CD14-positive monocyte (primary cell): ENCODE measurements at places on chromosomes 4 and X.

GRCh38 chr4:155228713-155229112 lies 20.3 kb downstream of the NPY2R start:
- no peak for DNase-seq

- no peak for DNase-seq
Measured at GRCh38 chr4:147362938-147363337, 118.0 kb upstream of the EDNRA start.

DNA sequence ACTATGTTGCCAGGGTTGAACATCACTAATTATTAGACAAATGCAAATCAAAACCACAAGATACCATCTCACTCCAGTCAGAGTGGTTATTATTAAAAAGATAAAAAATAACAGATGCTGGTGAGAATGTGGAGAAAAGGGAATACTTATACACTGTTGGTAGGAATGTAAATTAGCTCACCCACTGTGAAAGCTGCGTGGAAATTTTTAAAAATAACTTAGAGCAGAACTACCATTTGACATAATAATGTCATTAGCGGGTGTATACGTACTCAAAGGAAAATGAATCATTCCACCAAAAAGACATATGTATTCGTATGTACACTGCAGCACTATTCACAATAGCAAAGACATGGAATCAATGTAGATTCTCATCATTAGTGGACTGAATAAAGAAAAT lies 48.6 kb upstream of the UGT2A1 start:
- no peak for DNase-seq

DNA sequence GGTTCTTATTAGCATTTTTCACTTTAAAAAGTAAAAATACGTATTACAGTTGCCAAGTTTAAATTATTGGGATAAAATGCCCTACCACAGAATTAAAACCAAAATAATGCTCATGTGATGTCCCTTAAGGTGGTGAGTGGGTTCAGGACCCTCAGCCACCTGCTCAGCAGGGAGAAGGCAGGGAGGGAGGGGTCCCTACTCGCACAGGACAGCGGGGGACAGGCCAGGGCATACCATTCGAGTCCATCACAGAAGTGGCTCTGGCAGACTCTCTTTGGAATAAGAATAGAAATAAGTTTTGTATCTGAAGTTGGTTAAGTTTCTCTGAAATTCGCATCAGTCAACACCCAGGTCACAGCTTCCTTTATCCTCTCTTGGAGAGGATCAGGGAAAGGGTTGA lies 37.7 kb downstream of the NOP14 start:
- no peak for DNase-seq

GRCh38 chrX:118682258-118683014 lies 45.0 kb upstream of the IL13RA1 start:
- no peak for DNase-seq

GRCh38 chr4:57355101-57355665 lies 245.0 kb upstream of the IGFBP7 start:
- DNase-seq = no peak

- no peak for DNase-seq
Measured at GRCh38 chrX:68650491-68650890, 3.0 kb downstream of the STARD8 start.

DNA sequence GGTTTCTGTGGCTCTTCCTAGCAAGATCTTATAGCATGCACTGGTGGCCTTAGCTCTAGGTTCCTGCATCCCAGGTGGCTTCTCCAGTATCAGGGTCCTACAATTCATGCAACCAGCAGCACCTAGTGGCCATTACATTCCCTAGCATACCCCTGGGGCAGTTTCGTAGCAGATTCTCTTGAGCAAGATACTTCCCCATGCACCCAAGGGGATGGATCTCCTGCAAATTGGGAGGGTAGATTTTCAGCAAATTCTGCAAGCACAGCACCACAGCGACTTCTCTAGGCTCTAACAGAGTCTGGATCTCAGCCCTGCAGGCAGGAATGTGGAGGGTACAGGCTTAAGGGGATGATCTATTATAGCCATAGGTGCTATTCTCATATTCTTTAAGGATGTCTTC lies 13.1 kb upstream of the SLC9B1 start:
- peak; percentile 11 for DNase-seq

GRCh38 chrX:50815120-50815519 lies 1.1 kb upstream of the SHROOM4 start:
- DNase-seq = no peak

GRCh38 chrX:132015875-132016274 lies 7.2 kb upstream of the STK26 start:
- DNase-seq = no peak

- DNase-seq = no peak
Measured at GRCh38 chr4:109157696-109158095, 144.8 kb downstream of the COL25A1 start.

DNA sequence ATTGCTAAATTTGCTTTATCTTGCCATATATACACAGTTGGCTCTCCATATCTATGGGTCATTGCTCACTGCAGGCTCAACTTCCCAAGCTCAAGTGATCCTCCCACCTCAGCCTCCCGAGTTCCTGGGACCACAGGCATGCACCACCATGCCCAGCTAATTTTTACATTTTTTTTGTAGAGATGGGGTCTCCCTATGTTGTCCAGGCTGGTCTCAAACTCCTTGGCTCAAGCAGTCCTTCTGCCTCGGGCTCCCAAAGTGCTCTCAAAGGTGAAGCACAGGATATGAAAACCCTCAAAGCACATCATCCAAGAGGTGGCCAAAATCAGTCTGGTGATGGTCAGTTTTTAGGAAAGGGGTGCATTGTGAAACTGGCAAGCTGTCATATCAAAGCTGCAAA lies 11.8 kb downstream of the CDS1 start:
- no peak for DNase-seq

- DNase-seq = no peak
Measured at GRCh38 chr4:95409750-95410149, 139.0 kb downstream of the UNC5C start.

GRCh38 chr4:115272185-115272584 lies 158.8 kb upstream of the NDST4 start:
- DNase-seq = no peak

- no peak for DNase-seq
Measured at GRCh38 chr4:83342476-83342875, 7.8 kb upstream of the HPSE start.

DNA sequence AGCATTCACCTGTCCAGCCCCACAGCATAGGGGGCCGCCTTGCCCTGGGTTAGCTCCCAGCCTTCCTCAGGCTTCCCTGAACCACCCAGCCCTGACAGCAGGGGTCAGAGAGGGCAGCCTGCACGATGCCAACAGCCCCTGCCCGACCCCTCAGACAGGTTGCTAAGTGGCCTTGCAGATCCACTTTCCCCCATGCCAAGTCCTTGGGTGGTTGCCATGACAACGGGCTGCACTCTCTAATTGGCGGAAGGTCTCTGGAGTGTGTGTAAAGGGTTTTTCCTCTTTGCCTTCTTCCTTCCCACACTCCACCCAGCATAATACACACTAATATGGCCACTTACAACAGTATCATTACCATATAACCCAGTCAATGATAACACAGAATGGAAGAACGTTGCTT lies 99.6 kb upstream of the AFAP1 start:
- DNase-seq = no peak

- DNase-seq = no peak
Measured at GRCh38 chr4:52343595-52343994, 292.5 kb downstream of the SPATA18 start.

GRCh38 chr4:184343502-184344177 lies 126.0 kb upstream of the ENPP6 start:
- DNase-seq = peak; percentile 56

GRCh38 chrX:115571712-115572111 lies 10.7 kb downstream of the PLS3 start:
- no peak for DNase-seq

DNA sequence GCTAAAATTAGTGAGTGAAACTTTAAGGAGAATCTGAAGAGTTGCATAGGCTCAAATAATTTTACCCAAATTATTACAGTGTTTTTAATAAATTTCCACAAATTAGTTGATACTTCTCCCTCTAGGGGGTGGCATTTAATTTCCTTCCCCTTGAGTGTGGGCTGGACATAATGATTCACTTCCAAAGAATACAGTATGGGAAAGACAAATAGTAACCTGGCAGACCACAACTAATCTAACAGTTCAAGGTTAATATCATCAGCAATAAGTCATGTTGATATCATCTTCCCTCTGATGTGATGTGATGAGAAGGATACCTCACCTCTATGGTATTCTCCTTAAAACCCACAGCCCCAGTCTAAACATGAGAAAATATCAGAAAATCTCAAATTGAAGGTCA lies 15.5 kb downstream of the PFKFB1 start:
- DNase-seq = no peak

- DNase-seq = no peak
Measured at GRCh38 chr4:169059306-169060211, 49.5 kb upstream of the CBR4 start.

DNA sequence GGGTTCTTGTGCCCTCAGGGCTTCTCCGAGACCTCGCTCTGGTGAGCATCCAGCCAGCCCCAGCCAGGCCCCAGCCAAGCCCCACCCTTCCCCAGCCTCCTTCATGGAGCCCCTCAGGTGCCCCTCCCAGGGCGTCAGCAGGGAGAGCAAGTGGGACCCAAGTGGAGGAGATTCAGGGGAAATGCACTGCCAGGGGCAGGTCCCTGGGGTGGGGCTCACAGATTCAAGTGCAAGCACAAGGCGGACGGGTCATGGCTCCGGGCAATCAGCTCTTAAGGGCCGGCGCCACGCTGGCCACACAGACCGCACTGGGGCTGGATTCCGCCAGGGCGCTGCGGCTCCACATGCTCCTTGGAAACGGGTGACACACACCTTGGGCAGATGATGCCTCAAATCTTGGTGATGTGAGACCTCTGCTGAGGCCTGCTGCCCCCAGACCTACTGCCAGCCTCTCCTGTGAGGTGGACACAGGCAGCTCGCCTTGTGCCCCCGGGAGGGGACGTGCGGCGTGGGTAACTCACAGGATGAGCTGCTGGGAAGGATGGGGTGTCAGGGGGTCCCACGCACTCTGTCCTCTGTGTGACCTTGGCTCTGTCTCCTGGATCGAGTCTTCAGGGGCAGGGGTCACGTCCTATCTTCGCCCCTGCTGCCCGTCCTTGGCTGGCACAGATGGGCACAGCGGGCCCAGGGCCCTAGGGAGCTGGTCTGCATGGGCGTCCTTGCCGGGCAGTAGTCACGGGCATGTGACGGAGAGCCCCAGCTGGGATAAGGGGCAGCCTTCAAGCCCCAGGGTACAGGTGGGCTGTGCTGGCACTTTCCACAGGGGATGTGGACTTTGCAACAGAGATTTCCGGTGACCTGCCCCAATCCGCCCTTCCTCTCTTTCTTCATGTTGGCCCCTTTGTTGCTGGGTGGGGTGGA lies 17.1 kb downstream of the NAT8L start:
- no peak for DNase-seq
